ENCODE measurements at places on chromosomes 12 and 14.

GRCh38 chr14:90034156-90034555 lies 27.6 kb upstream of the KCNK13 start:
- DNase-seq, result no peak

DNA sequence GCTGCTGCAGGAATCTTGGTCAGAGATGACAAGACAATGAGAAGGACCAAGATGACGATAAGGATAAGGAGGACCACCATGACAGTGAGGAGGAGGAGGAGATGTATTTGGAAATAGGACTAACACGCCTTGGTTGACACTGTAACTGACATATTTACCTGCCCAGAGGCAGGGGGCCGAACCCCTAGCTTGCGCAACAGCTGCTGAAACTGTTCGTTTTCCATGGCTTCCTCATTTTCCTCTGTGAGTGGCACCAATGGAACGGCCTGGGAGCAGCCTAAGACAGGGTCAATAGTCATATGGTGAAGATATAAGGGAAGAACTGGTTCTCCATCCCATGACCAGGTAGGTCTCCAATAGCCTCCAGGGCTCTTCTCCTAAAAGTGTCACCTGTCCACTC lies 28.8 kb downstream of the TIMELESS start:
- DNase-seq, result no peak

DNA sequence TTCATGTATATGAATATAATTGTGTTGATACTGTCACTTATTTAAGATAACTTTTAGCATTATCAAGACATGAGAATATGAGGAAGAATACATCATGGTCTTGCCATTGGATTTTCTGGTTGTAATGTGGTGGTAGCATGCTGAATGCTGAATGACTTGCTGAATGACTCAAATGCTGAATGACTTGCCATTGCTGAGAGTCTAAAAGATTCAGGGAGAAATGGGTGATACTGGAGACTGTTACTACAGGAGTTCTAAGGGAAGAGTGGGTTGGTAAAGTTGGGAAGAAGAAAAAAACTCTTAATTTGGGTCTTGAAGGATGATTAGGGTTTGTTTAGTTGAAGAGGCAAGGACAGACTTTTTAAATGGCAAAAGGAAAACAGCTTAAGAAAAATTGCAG lies 72.1 kb upstream of the MANSC4 start:
- DNase-seq, result no peak

DNA sequence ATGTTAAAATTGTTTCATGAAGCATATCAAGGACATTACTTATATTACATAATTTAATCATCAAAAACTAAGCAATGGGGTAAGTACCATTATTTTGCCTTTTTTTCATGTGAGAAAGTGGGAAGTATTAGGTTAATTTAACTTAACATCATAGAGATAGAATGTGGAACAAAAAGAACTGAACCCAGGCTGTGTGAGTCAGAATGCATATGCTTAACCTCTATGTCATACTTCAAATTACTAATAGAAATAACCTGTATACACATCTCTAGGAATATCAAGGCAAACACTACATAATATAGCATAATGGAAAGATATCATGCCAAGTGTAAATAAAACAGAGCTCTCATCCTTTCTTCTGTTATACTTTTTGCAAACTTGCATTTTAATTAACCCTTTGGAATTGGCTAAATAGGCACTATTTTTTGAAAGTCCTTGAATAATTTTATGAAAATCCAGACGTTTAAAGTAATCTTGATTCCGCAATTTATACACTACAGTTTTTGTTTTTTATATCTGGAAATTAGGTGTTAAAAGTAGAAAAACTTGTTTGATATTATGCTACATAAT lies 777.7 kb downstream of the SLC6A15 start:
- DNase-seq, result no peak

Data from common myeloid progenitor, CD34-positive (primary cell).